Stimulated activated CD4-positive, alpha-beta T cell treated with anti-CD3 and anti-CD28 coated beads, Interleukin-1b, Interleukin-23, amount 100 ng/mL, for 1 hour (primary cell): ENCODE measurements at places on chromosomes 12 and 14.

DNA sequence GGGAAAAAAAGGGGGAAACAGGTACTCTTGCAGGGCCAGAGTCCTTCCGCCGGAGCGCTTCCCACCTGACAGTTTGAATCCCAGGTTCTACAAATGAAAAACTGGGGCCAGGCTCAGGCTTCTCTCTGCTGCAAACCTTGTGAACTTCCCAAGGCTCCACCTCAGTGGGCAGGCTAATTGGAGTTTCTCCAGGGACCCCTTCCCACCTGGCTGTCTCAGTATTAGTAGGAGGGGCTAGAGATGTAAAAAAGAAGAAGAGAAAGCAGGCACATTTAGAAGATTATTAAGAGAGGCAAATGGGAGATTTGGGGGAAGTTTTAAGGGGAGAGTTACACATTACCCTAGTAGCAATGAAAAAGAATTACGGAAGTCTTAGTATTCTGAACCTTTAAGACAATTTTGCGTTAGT lies 20.0 kb upstream of the CLEC2D start:
- no peak for DNase-seq

GRCh38 chr14:71460091-71460490 lies 472.1 kb upstream of the RGS6 start:
- DNase-seq: no peak

DNA sequence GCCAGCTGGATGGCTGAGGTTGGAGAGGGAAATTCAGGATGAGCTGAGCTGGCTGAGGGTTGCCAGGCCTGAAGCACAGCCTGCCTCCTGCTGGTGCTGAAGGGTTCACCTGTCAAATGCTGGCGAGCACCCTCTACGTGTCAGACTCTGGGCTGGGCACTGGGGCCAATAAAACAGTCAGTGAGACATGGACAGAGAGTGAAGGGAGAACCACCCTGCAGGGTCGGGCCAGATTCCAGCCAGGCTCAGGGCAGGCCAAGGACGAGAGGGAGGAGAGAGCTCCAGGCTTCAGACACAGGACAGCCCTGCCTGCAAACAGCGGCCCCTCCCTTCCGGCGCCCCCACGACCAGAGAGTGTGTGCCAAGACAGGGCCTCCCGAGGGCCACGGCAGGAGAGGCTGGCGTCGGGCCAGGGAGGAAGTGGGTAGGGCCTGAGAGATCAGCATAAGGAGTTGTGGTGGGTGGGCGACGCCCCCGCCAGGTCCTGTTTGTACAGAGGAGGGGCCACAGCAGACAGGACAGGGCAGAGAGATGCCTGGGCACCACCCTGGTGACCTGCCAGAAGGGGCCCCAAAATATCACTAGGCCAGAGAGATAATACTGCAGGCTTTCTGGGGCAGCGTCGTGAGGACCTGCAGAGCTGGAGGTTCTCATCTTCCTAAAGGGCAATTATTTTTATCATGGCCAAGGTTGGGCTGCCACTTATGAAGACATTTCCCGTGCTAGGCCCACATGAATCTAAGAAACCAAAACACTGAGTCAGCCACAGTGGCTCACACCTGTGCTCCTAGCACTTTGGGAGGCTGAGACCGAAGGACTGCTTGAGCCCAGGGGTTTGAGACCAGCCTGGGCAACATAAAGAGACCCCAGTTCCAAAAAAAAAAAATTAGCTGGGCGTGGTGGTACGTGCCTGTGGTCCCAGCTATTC lies 73.1 kb upstream of the GPR68 start:
- DNase-seq: peak; percentile 49

GRCh38 chr12:132286912-132287311 lies 42.5 kb downstream of the GALNT9 start:
- DNase-seq: no peak

GRCh38 chr14:81363746-81364378 lies 36.3 kb downstream of the STON2 start:
- no peak for DNase-seq

DNA sequence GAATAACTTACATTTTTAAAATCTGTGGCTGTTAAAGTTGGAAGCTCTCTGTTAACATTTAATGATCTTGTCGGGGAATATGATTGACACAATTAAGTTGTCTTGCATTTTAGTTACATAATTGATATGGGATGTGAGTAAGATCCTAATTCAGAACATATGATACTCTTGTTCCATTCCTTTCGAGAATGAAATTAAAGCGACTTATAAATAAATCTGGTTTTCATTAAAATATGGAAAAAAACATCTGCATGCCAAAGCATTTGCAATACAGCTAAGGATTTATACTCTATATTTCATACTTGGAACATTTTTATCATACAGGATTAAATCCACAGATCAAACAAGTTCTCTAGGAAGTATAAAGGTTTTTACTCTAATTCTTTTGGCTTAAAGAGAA lies 52.0 kb downstream of the SLC38A6 start:
- no peak for DNase-seq

- no peak for DNase-seq
Observed at GRCh38 chr12:113970211-113970610, 4.1 kb upstream of the RBM19 start.

GRCh38 chr14:75090353-75090752 lies 20.9 kb downstream of the ZC2HC1C start:
- no peak for DNase-seq
